ENCODE measurements at places on chromosomes 13 and 19.

GRCh38 chr13:110875241-110875640 lies 39.6 kb downstream of the ANKRD10 start:
- no peak for DNase-seq

DNA sequence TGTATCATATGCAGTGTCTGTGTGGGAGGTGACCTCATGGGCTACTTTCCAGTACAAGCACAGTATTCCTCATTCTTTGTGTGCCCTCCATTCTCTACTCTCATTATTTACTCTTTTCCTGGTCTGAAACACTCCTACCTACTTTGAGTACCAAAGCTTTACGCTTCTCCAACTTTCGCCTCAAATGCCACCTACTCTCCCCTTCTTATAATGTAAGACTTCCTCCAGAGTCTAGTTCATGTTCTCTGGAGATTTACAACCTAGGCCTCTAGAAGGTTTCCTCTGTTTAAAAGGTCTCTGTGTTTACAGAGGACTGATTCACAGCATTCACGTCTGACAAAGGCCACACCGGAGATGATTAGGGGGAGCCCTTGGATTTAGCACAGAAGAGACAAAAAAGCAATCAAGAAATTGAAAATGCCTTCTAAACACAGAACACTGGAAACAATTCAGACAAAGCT lies 302.0 kb downstream of the KLF12 start:
- DNase-seq = no peak

DNA sequence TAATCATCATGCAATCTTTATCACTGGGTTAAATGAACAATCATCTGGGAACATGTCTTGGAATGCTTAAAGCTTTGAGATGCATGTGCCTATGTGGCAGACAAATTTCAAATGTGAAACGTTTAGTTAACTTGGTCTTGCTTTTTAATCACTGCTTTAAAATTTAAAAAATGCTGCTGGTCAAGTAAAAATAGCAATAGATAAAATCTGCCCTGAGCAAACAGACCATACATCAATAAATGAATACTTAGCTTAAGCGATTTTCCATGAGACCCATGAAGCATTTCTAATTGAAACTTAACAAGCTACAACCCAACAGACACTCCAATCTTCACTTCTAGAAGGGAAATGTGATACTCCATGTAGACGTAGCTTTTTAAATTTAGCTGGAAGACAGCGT lies 1.9 kb upstream of the KL start:
- DNase-seq = no peak

GRCh38 chr13:113407103-113407530 lies 43.2 kb upstream of the GRTP1 start:
- DNase-seq = no peak

- DNase-seq = no peak
Observed at GRCh38 chr19:9622531-9622930, 1.5 kb upstream of the ZNF561 start.

DNA sequence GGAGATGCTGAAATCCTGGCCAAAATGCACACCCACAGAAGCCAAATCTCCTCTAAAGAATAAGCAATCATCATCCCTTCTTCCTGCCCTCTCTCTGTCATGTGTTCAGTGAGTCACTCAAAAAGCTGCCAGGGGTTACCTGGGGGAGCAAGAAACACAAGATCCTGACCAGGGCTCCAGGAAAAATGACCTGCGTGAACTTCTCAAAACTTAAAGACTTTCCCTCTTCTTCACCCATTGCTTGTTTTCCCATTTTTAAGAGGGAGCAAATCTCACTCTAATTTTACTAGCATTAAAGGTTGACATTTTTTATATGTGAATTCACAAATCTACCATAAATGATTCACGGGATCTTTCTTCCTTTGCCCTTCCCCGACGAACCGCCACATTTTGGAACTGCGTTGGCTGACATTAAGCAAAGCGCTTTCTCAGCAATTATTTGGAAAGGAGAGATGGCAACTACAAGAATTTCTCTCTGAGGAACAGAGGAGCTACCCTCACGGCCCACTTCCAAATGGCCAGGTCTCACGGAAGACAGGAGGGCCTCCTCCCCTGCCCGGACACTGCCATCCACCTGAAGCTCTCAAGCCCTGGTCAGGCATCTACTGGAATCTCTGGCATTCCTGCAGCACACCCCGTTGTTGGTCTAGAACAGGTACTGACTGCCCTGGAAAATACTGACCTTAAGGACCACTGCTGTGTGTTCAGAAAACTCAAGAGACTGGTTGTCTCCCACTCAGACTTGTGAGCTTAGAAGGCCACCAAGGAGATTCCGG lies 14.2 kb downstream of the TSHZ3 start:
- no peak for DNase-seq

DNA sequence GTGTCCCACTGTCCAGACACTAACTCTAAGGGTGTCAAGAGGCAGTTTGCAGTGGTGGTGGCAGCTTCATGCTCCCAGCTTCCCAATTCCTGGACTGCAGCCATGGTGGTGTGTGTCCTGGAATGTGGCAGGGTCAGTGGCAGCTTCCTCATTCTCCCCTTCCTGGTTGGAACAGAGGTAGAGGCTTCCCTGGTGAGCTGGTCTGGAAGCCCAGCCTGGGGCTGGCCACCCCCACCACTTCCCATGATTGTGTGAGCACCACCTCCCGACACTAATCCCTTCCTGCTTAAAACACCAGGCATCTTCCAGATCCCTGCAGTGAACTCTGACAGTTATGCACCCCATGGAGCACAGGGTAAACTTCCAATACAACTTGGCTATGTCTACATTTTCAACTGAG lies 134.9 kb downstream of the RAP2A start:
- no peak for DNase-seq

DNA sequence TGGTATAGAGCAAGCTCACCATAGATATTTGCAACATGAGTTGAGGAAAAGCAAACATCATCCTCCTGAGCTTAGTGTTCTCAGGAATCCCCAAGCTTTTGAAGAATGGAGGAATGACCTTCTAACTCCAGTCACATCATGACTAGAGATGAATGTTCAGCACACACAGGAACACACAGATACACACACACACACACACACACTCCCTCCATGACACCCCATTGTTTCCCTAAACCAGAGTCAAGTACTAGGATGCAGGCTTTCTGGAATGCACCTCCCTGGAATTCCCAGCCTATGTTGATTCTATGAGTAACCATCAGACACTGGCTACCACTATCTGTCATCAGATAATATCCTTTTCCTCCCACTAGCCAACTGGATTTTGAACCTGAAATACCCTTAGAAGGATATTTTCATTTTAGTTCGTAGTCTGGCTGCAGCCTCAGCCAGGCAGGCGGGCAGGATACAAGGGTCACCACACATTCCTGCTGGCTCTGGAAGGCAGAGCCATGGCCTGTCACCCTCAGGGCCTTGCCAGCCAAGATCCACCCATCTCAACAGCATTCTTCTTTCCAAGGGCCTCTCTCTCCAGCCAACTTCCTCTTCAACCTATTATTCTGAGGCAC lies 162.4 kb downstream of the FOXO1 start:
- no peak for DNase-seq

DNA sequence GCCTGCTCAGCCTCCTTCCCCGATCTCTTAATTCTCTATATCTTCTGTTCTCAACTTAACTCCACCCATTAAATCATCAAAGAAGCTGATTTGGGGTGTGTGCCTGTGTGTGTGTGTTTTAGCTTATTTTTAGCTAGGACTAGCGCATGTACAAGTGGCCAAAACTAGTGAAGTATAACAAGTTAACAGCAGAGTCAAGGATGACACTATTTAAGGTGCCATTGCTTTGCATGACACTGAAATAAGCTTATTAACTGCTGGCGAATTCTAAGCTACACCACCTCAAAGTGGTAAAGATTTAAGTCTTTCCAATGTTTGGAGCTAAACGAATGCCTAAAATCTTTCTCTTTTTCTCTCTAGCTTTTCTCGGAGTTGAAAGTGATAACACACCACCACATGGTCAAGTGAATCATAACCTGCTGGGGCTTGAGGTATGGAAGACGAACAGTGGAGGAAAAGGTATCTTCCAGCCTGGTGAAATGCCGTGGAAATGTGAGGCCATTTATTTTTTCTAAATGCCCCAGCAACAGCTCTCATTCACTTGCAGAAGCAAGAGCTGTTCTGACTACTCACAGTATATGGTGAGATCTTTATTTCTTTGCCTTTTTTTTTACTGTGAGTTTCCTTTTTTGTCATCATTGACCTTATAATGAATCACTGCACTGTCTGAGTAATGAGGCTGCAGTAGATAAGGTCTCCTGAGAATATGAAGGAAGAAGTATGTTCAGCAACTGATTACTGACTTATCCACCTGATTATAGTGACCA lies 570.3 kb downstream of the PCDH9 start:
- no peak for DNase-seq

- no peak for DNase-seq
Observed at GRCh38 chr19:43814663-43815352, 12.3 kb upstream of the ZNF283 start.

DNA sequence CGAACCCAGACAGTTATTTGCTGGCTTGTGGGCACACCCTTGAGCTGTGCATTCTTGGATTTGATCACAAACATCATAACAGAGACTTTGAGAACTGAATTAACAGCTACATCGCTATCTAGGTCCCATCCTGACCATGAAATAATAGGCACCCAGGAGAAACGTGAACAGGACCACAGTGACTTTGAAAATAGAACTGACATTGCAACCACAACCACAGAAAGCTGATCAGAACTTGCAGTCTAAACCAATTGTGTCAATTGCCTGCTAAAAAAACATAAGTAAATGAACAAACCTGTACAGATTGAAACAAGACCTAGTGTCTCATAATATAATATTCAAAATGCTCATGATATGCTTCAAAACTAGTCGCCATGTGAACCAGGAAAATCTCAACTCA lies 18.3 kb upstream of the KATNAL1 start:
- DNase-seq = no peak

DNA sequence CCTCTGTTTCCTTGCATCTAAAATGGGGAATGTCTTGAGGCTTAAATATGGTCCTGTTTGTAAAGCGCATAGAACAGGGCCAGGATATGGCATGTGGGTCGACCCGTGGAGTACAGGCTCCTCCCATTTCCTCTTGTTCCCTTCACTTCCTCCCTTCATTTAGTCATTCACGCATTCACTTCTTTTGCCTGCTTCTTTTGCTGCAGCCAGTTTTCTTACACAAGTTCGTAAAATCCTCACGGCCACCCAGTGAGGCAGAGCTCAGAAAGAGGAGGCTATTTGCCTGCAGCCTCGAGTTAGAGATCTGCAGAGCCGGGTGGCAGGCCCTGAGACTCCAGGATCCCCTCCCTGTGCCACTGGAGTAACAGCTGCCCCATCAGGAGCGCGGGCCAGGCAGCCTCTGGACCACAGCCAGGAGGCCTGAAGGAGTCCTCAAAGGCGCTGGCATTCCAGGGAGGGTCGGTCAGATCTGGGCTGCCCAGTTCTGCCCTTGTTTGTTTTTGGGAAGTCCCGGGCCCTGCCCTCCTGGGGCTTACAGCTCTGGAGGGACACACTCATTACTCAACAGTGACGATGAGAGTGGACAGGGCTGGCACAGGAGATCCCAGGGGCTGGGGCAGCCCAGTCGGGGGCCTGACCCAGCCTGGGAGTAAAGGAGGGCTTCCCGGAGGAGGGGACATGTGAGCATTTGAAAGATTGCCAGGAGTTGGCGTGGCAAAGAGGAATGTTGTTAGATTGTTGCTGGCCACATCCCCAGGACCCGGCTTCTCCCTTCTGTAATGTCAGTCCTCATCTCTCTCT lies 4.6 kb downstream of the PPP5C start:
- DNase-seq = no peak

GRCh38 chr19:1911098-1911497 lies 5.9 kb downstream of the ADAT3 start:
- no peak for DNase-seq

GRCh38 chr19:53977991-53978731 lies 13.3 kb upstream of the CACNG6 start:
- DNase-seq = no peak

GRCh38 chr13:43676320-43676719 lies 110.5 kb downstream of the ENOX1 start:
- DNase-seq = no peak

DNA sequence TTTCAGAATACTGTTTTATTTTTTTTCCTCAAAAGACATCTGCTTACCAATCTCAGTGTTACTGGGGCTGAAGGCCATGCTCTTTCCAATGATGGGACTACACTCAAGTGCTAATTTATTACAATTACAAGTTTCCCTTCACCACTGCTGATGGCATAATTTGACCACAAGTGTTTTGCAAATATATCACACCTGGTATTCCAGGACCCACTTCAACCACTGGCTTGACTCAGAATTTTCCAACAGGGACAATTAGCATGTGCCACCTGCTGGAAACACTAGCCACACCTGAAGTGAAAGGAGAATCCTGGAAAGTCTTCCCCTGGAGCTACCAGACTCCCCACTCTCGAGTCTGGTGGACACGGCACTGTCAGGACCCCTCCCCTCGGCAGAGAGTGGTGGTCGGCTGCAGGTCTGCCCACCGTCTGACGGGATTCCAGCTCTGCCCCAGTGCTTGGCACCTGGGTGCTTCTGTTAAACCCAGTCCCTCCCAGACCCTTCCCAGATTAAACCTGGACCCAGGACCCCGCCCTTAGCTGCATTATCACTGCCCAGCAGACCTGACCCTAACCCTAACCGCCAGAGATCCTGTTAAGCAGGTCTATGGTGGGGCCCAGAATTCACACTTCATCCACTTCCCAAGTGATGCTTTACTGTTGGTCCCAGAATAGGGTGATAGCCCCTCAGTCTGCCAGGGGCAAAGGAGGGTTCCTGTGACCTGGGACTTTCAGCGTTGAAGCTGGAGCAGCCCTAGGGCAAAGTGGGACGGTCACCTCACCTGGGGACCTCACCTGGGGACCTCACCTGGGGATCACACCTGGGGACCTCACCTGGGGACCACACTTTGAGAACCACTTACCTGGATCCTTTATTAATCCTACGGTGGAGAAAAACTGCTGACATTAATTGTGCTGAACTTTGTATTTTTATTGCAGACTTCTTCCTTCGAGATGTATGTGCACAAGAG lies 17.6 kb upstream of the RASA3 start:
- DNase-seq = no peak

- DNase-seq = no peak
Observed at GRCh38 chr13:82934000-82934399, 948.3 kb downstream of the SLITRK1 start.

DNA sequence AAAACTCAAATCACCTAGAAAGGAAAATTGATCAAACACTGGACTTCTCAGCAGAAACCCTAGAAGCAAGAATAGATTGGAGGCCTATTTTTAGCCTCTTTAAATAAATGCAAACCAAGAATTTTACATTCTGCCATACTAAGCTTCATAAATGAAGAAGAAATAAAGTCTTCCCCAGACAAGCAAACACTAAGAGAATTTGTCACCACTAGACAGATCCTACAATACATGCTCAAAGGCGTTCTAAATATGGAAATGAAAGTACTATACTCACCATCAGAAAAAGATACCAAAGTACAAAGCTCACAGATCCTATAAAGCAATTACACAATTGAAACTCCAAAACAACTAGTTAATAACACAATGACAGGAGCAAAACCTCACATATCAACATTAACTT lies 578.1 kb downstream of the UQCRFS1 start:
- no peak for DNase-seq
